Hippocampal formation (tissue), 2 donors: ENCODE measurements at places on chromosomes 2 and 18.
A peak's percentile ranks its signal among the peaks of the same experiment; 100 is the strongest.

DNA sequence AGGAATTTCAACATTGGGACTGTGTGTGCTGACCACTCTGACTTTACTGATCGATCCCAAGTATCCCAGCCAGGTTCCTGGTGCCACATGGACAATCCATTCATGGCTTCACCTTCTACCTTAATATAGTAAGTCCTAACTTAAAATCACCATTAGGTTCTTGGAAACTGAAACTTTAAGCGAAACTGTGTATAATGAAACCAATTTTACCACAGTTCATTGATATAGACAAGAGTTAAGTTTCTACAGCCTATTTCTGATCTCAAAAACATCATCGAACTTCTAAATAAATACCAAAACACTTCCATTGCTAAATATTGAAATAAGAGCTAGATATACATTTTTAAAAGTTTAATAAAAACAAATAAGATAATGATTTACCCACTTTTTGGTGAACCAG, 4.4 kb upstream of the EXOC6B start:
- no peak for DNase-seq

DNA sequence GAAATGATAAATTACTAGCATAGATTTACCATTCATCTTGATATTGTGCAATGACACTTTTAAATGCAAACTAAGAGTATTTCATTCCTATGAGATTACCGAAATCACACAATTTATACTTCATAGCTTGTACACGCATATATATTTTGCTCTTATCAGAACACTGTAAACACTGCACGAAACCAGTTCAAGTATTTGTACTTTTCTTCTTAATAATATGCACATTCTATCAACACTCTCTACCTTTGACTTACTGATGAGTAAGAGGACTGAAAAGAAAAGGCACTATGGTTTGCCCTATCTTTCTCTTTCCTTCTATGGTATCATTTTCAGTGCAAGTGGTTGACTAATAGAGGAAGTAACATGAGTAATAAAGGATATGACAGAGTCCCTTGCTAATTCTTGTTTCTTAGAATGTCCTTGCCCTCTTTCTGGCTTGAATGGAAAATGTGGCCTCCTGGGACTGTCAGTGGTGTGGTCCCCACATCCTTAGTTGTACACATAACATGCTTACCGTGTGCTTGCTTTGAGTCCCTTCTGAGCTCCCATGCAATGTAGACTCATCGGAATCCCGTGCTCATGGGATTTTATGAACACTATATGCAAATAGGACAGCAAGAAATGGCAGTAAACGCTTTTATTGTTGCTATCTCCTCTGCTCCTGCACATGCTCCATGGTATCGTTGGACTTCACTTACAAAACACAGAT, 363.5 kb upstream of the TNP1 start:
- no peak for DNase-seq

DNA sequence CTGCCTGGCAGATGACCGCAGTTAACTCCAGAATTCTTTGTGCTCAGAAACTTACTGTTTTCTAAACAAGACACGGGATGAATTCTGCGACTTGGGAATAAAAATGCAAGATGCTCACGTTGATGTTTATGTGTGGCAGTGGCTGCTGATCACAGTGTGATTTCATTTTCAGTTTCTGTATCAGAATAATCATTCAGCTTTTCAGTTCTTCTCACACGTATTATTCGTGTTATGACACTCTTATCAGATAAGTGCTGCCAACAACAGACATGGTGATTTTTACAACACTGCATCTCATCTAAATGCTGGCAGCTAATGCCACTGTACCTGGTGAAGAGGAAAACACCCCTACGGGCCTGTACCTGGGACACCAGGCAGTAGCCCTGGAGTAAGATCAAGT, 272.9 kb upstream of the REV1 start:
- DNase-seq, result no peak

DNA sequence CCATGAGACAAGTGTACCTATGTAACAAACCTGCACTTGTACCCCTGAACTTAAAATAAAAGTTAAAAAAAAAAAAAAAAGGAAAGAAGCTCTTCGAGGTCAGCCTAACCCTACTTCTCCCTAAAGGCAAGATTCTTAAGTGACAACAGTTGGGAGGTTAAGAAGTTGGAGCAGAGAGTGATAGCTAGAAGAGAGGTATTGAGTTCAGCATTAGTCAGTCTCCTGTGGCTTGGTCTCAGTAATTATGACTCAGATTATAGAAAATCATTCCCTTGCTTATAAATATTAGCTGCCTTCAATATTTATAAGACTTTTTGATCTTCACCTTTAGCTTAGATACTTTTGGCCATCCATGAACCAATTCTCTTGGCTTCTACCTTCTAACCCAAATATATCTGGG, 926.8 kb upstream of the SLC39A10 start:
- no peak for DNase-seq

DNA sequence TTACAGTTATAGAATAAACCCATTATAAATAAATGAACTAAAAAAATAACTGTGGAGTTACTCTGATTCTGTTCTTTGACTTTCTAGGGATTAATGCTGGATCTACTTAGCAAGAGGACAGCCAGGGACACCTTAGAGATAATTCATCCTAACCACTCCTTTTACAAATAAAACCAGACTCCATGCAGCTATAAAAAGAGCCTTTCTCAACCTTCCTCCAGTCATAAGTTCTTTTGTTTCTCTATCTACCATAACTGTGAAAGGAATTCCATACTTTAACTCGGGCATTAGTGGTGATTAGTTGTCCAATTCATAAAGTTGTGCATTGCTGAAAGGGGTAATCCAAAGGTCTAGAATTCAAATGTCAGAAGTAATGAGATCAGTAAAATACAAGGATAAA, 682.4 kb downstream of the DPP10 start:
- no peak for DNase-seq

GRCh38 chr2:210539578-210540416, 16.6 kb upstream of the CPS1 start:
- no peak for DNase-seq

DNA sequence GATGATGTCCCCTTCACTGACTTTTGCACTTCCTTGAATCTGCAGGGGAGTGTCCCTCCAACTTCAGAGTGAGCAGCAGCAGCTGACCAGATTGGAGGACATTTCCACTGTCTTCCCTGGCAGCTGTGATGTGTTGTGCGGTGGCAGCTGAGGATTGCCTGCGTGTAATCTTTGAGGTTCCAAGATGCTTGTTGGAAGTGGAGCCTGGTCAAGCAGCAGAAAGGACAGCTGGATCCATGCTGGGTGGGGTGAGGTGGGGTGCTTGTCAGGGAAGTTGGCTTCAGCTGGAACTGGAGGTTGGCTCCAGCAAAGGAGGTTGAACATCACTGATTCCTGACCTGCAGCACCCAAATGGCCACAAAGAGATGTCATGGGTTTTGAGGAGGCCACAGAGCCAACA, 64.8 kb downstream of the ST3GAL5 start:
- DNase-seq, result no peak

- no peak for DNase-seq
These were observed 314.4 kb upstream of the NT5C1B start for GRCh38 chr2:18903750-18904149.

DNA sequence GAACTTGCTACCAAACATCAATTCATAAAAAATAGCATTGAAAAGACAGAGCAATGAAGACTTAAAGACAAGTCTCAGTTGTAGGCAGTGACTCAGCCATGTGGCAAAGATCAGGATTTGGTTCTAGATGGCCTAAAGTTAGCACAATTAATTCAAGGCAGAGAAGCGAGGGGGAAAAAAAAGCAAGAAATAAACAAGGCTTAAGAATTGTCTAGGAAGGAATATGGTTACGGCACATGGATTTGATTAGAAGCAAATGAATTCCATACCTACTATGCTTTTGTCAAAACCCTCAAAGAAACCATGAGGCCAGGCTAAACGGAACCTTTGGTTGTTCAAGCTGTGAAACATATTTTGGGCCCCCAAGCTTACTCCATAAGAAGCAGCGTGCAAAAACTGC, 362.2 kb upstream of the KCNH7 start:
- no peak for DNase-seq

- DNase-seq, result no peak
These were observed 69.1 kb downstream of the NCAPH start for GRCh38 chr2:96404446-96405373.

DNA sequence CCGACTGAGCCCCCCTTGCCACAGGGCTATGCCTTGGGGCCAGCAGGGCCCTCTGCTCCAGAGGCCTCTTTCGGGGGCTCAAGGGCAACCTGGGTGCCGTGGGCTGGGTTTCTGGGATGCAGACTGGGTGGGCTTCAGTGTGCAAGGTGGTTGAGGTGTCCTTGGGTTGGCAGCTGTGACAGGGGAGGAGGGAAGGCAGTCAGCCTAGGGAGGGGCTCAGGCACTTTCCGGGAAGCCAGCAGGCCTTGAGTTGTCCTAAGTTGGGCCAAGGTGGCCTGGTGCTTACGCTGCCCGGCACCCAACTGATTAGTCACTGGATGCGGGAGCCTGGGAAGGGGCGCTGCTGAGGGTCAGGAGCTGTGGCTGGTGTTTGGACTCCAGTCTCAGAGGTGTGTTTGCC, 199.5 kb downstream of the TWIST2 start:
- DNase-seq, result no peak

- DNase-seq, result no peak
These were observed 714.6 kb downstream of the MBD2 start for GRCh38 chr18:53509886-53510285.

- DNase-seq, result peak; percentile 70
These were observed 387.6 kb downstream of the FIGN start for GRCh38 chr2:163347982-163348856.

- DNase-seq, result no peak
These were observed 2.9 kb downstream of the MAT2A start for GRCh38 chr2:85541753-85542457.

DNA sequence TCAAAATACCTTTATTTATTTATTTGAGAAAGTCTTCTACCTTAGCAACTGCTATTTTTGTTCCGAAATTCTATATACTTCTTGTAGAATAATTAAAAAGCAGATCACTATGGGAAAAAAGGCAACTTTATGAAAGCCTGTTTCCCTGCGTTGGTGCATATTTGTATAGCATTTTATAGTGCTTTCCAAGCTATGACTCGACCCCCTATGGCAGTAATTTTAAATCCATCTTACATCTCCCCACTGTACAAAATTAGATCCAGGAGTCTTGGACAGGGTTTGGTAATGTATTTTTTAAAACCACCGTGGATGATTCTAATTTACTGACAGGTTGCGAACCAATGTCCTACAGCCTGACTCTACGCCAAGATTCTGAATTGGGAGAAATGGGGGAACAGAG, 10.1 kb downstream of the TANK start:
- no peak for DNase-seq

- no peak for DNase-seq
These were observed 143.3 kb downstream of the C1D start for GRCh38 chr2:67919490-67919889.

GRCh38 chr2:190584980-190585661, 50.6 kb upstream of the NEMP2 start:
- no peak for DNase-seq

DNA sequence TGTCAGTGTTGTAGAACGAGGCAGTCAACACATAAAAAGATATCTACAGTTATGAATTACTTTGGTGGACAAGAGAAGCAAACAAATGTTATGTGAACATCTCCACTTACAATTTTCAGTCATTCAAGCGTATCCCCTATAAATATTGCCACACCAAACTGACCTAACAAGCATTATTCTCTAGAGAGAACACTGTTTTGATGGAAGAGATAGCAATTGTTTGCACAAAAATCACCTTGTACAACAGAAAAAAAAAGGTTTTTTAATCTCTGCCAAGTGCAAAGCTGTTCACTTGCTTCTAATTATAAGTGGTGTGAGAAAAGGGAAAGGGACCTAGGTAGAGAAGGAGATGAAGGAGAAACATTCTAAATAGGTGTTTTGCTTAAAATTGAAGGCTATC, 33.8 kb downstream of the PID1 start:
- no peak for DNase-seq

DNA sequence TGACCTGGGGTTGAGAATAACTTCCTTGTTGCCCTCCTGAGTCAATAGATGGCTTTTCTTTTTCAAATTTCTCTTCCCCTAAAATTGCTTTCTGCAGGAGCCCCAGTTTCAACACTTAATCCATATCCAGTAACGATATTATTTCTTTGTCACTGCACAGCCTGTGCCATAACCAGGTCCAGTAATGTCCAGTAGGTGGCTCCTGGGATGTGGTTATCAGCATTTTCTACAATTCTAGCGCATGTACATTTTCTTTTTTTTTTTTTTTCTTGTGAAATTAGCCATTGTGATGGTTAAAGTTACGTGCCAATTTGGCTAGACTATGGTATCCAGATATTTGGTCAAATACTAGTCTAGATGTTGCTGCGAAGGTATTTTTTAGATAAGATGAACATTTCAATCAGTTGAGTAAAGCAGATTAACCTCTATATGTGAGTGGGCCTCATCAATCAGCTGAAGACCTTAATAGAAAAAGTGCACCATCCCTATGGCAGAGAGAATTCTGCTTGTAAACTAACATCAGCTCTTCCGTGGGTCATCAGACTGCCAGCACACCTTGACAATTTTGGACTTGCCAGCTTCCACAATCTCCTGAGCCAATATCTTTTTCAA, 72.9 kb upstream of the SCG2 start:
- DNase-seq, result no peak

GRCh38 chr2:39513641-39514094, 76.6 kb upstream of the MAP4K3 start:
- DNase-seq, result peak; percentile 63

DNA sequence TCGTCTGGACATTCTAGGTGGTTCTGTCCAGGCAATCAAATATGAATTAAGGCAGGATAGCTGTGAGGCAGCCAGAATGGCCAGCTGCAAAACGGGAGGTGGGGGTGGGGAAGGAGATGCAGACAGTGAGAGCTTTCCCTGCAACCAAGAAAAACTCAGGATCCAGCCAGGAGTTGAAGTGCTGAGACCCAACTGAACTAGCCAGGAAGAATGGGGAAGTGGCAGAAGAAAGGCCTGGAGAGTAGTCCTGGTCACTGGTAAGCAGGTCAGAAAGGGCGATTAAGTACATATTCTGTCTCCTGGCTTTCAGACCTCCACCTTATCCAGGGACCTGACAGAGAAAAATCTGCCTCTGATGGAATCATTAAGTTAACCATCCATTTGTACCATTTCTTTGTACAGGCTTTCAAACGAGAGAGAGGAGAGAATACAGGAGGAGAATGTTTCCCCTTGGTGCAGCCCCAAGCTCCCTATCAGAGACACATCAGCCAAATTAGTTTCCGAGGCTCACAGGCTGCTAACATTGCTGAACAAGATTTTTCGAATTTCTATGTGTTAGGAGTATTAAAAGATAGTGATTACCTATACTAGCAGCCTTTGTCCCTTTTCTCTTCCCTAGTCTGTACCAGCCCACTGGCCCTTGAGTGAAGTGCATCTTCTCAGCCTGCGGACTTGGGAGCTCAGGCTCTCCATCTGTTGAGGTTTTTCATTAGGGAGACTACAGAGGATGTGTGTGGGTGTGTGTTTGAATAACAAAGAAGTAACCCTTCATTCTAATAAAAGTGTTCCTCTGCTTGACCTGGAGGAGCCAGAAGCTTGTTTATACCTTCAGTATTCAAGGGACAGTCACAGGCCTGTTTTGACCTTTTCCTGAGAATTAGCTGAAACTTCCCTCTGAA, 12.5 kb upstream of the HOXD1 start:
- DNase-seq, result peak; percentile 16

- DNase-seq, result no peak
These were observed 710 bp downstream of the LMAN2L start for GRCh38 chr2:96739076-96739632.

GRCh38 chr2:38556006-38556801, 46.5 kb downstream of the HNRNPLL start:
- DNase-seq, result no peak
